ENCODE measurements at places on chromosomes 13 and 19.
A peak's percentile ranks its signal among the peaks of the same experiment; 100 is the strongest.

- no peak for DNase-seq
Measured at GRCh38 chr19:46366620-46367292, 19.9 kb downstream of the PPP5C start.

DNA sequence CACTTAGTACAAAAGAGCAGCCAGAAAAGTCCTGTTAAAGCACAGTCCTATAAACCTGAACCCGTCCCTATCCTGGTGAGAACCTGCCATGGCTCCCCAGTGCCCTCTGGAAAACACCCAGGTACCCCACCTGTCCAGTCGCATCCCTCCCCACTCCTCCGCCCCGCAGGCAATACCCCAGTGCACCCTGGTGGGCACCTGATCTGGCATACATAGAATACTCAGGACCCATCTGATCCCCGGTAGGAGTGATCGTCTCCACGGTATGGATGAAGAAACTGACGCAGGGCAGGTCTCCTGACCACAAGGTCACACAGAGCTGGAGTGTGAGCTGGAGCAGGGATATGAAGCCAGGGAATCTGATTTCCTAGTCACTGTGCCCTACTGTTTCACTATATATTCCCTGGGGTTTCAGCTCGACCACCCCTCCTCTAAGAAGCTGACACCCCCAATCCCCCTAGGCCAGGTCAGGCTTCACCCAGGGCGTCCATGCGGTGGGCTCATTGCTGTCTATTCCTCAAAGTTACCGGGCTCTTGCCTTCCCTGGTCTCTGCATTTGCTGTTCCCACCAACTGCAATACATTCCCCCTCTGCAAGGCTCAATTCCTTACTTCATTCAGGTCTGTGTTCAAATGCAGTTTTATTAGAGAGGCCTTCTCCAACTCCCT, 12.6 kb downstream of the FBXO46 start:
- no peak for DNase-seq

DNA sequence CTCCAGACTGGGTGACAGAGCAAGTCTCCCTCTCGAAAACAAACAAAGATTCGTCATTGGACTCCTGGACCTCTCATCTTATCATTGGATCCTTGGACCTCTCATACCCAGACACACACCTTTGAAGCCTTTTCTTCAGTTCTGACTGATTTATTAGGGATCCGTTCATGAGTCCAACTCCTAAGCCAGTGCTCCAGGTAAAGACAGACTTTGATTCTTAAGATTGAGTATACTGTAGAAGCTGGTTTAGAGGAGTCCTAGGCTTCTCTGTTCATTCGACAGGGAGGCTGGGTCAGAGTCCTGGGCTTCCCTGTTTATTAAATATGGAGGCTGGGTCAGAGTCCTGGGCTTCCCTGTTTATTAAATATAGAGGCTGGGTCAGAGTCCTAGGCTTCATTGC, 38.7 kb downstream of the SACS start:
- DNase-seq = no peak

DNA sequence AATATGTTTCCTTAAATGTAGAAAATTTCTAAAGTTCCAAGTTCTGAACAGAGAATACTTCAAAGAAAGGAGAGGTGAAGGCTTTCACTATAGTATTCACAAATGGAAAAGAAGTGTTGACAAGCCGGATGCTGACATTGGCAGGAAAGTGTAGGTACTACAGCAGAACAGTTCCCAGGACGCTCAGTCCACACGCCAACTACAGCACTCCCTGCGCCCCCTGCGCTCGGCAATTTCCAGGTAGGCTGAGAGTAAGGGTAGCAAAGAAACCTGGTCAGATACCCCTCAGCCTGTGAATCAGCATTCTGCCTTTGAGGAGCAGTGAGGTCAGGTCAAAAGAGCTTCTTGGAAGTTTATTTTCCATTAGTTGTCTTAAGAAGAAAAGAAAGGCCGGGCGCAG, 115.3 kb downstream of the NALCN start:
- DNase-seq = no peak

- DNase-seq = no peak
Measured at GRCh38 chr19:3881272-3882040, 971 bp downstream of the ATCAY start.

- DNase-seq = no peak
Measured at GRCh38 chr13:34913040-34913439, 29.0 kb upstream of the NBEA start.

DNA sequence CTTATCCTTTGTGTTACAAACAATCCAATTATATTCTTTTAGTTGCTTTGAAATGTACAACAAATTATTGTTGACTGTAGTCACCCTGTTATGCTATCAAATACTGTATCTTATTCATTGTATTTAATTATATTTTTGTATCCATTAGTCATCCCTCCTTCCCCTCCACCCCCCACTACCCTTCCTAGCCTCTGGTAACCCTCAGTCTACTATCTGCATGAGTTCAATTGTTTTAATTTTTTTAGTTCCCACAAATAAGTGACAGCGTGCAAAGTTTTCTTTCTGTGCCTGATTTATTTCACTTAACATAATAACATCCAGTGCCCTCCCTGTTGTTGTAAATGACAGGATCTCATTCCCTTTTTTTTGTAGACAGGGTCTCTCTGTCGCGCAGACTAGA, 4.5 kb downstream of the SAE1 start:
- no peak for DNase-seq

- DNase-seq = no peak
Measured at GRCh38 chr13:104414771-104415170, 1348.6 kb upstream of the SLC10A2 start.

GRCh38 chr13:25065974-25066770, 29.8 kb upstream of the PABPC3 start:
- no peak for DNase-seq

DNA sequence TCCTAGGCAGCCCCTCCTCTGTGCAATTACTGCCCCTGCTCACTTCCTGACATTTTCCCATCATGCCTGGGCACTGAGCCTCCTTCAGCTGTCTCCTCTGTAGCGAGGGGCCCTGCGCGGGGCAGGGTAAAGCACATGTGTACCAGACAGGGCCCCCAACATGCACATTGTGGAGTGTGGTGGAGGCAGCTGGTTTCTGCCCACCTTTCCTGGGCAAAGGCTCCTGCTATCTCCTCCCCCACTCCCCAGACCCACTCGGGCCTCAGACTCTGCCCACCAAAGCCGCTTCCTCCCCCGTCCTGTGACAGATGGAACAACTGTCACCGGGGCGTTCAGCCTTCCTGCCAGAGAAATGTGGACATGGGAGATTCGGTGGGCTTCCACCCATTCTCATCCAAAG, 2.9 kb upstream of the KPTN start:
- no peak for DNase-seq

DNA sequence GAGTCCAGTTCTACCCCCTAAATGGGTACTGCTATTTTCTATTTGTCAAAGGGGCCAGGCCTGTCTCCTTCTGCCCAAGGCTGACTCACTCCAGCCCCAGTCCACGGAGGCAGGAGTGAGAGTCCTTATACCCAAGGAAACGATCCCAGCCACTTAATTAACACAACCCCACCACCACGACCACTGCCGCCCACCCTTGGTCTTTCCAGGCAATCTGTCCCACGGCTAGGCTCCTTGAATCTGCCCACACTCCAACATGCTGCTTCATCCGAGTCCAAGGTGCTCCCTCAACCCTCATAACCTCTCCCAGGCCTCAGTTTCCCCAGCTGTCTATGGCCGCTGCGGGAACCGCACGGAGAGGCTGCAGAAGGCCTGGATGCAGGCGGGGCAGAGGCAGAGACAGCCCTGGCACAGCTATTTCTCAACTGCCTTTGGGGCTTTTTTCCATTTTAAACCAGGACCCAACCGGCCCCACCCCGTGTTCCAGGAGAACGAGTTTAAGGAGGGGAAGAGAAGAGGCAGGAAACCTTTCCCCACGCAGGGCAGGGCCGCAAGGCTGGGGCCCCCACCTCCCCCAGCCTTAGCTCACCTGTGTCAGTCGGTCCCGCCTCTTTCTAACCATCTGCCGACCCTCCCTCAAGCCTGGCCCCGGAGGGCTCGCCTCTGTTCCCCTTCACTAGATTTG, 746 bp downstream of the RAB3D start:
- DNase-seq = no peak

GRCh38 chr13:108813587-108814170, 184.3 kb downstream of the MYO16 start:
- no peak for DNase-seq

DNA sequence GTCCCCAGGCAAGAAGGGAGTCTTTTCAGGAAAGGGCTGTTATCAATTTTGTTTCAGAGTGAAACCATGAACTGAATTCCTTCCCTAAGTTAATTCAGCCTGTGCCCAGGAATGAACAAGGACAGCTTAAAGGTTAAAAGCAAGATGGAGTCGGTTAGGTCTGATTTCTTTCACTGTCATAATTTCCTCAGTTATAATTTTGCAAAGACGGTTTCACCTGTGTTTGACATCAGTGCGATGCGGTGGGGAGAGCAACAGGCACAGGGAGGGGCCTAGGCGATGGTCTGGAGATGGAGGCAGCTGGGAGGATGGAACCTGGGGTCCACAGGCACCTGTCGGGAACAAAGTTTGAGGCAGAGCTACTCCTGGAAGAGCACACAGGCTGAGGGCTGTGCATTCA, 5.9 kb upstream of the ZNF552 start:
- DNase-seq = no peak

GRCh38 chr13:24228852-24229458, 68.4 kb downstream of the SPATA13 start:
- peak; percentile 35 for DNase-seq

GRCh38 chr19:13935765-13936510, 2.3 kb downstream of the PODNL1 start:
- no peak for DNase-seq

DNA sequence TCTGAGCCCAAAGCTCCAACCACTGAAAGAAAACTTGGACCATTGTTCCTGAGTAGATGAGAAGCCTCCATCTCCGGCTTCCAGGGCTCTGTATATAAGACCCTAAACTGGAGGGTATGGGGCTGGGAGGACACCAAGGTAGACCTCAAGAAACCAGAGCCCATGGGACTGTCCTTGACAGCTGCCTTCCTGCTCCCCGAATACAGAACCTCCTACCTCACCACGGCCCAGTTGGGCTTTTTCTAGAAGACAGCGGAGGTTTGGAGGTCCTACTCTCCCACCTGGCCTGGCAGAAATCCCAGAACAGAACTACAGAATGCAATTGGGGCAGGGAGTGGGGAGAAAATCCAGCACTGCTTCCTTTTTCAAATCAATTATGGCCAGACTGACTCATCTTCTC, 177.3 kb upstream of the ZNF507 start:
- no peak for DNase-seq

DNA sequence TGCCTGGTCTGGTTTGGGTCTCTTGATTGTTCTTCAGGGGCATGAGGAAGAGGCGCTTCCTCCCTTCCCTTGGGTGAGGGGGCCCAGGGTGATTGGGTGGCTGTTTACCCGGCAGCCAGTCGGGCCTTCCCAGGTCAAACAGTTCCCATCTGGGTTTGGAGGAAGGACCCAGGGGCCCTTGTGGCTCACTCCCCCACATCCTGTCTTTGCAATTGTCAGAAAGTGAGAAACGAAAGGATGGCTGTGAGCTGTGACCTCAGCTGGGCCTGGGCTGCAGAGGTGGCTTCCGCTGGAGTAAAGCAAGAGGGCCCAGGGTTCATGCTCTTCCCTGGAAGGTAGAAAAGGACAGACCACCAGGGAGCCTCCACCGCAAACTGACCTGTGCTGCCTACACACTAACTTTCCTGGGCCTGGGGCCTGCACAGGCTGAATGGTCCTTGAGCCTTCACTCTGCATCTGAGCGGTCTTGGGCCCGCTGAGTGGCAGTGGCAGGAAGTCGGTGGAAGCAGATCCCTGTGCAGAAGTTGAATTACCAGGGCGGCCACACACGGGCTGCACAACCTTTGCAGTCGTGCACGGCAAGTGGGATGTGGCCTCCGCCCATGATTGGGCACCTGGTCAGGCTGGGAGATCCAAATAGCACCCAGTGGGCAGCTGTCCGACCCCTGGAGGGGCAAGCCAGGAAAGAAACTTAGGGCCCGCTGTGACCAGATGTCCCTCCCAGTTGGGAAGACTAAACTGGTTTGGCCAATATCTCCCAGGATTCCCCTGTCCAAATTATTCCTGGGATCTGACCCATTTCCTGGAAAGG, 5.3 kb upstream of the CD79A start:
- DNase-seq = peak; percentile 73

GRCh38 chr13:105787632-105788031, 747.8 kb downstream of the EFNB2 start:
- DNase-seq = no peak

- no peak for DNase-seq
Measured at GRCh38 chr13:101917475-101917810, 465.0 kb downstream of the ITGBL1 start.

DNA sequence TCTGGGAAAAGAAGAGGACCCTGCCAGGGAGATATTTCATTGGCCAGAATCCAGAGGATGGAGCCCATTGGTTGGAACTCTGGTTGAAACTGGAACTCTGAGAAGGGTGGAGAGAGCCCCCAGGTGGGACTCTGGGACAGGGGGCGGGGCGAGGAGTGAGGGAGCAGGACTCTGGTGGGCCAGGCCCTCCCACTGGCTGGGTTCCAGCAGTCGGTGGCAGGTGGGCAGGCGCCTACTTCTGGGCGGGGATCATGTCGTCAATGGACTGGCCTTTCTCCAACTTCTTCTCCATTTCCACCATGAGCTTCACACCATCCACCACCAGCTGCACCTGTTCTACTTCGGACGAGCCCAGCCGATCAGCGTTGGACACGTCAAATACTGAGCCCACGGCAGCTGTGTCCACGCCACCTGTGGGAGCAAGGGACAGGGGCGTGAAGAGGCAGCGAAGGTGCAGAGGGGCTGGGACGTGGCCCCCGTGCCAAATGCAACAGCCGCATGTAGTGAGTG, 16.1 kb downstream of the CKM start:
- DNase-seq = no peak

DNA sequence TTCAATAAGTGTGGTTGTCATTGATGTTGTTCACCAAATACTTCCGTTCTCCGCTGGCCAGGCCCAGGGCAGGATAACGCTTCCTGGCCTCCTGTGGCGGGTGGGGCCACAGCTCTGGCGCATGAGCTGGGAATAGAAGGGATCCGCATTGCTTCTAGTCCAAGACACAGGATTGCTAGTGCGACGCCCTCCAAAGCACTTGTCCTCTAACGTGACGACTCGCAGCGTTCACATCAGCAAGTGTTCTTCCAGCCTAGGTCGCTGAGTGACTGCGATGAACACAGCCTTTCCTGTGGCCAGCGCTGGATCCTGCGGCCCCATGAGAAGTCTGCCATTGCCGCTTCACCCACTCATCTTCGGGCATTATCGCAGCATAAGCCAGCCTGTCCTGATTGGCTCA, 39.4 kb downstream of the VSTM2B start:
- DNase-seq = no peak

DNA sequence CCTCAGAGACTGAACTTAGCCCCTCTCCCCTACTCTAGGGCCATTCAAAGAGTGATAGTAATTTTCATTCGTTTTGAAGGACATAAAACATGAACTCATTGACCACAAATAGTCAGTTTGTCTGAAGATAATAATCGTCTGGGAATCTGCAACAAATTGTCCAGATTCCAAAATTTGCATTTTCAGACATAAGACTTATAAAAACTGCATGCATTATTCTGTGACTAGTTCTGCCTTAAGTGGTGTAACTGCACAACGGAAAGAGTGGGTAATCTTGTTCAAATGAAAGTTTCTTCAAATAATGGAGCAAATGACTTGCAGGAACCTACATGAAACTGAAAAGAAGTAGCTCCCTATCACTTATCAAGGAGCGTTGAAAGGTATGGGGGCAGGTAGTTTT, 8.4 kb downstream of the CSNK1A1L start:
- DNase-seq = no peak

- no peak for DNase-seq
Measured at GRCh38 chr13:44768775-44769581, 192.8 kb upstream of the TSC22D1 start.

GRCh38 chr13:21852043-21852442, 181.2 kb downstream of the FGF9 start:
- no peak for DNase-seq
